ENCODE measurements at places on chromosomes 6 and 20.

DNA sequence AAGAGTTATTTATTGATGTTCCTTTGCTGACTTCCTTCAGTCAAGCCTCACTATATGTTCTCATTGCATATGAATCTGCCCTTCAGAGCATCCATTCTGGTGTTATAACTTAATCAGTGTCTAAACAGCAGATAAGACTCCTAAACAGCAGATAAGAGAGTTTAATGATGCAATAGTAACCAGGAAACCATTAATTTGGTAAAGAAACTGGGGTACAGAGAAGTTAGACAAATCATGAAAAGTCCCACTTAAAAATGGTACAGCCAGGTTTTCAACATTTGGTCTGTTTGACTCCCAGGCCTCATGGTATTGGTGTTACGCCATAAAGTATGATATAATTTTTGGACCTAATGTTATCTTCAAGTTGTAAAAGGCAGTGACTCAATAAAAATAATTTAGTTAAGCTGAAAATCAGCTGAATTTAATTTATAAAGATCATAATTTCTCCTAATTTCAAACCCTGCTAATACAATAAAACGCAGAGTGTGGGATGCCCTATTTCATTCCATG, 127.4 kb upstream of the DST start:
- DNase-seq = no peak

GRCh38 chr6:43093436-43094289, 17.5 kb downstream of the PTK7 start:
- peak; percentile 64 for DNase-seq

DNA sequence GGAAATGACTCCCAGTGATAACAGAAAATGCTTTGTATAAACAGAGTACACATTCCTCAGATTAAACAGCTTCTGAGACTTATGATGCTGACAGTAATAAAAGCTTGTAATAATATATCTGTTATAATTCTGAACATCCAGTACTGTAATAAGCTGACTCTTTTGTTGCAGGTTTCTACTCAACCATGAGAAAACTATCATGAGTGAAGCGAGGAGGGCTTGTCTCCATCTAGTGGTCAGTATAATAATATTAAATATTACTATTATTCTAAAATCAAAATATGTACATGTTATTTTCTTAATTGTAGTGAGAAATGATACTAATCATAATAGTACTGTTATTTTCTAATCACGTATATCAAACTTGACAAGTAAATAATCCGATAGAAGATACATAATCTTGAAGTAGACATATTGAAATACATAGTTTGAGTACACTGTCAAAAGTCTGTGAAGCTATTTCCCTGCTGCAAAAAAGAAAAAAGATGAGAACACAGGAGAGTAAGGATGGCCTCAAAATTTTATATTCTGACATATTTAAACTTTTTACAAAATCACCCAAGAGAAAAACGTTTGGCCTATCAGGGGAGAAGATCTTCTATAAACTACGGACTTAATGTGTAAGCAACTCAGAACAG, 183.1 kb downstream of the MOXD1 start:
- no peak for DNase-seq

GRCh38 chr6:118905851-118906250, 11.9 kb downstream of the ASF1A start:
- no peak for DNase-seq

- no peak for DNase-seq
Measured at GRCh38 chr6:138671351-138671750, 102.2 kb upstream of the CCDC28A start.

DNA sequence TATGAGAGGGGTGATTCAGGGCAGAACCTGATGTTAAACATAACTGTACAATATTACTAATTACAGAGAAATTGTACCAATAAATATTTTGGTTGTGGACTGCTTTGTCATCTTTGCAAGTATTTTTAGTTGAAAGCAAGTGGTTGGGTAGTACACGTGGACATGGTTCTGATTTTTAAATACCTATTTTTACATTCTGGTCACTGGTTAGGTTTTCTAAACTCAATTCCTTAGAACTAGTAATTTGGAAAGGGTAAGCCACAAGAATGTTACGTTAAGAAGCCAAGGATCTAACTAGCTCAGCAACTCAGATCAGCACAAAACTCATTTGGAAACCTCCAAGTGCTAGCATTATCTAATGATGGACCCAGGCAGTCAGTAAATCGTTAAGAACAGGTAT, 2.7 kb downstream of the EPB41L2 start:
- no peak for DNase-seq

- DNase-seq = no peak
Measured at GRCh38 chr6:141677598-141678211, 455.0 kb upstream of the GJE1 start.

GRCh38 chr6:15338476-15338875, 92.6 kb downstream of the JARID2 start:
- no peak for DNase-seq

GRCh38 chr6:148503703-148504102, 161.1 kb downstream of the SASH1 start:
- DNase-seq = no peak

- no peak for DNase-seq
Measured at GRCh38 chr6:108463784-108464183, 96.9 kb upstream of the FOXO3 start.

- DNase-seq = no peak
Measured at GRCh38 chr6:125356884-125357283, 55.1 kb upstream of the HDDC2 start.

DNA sequence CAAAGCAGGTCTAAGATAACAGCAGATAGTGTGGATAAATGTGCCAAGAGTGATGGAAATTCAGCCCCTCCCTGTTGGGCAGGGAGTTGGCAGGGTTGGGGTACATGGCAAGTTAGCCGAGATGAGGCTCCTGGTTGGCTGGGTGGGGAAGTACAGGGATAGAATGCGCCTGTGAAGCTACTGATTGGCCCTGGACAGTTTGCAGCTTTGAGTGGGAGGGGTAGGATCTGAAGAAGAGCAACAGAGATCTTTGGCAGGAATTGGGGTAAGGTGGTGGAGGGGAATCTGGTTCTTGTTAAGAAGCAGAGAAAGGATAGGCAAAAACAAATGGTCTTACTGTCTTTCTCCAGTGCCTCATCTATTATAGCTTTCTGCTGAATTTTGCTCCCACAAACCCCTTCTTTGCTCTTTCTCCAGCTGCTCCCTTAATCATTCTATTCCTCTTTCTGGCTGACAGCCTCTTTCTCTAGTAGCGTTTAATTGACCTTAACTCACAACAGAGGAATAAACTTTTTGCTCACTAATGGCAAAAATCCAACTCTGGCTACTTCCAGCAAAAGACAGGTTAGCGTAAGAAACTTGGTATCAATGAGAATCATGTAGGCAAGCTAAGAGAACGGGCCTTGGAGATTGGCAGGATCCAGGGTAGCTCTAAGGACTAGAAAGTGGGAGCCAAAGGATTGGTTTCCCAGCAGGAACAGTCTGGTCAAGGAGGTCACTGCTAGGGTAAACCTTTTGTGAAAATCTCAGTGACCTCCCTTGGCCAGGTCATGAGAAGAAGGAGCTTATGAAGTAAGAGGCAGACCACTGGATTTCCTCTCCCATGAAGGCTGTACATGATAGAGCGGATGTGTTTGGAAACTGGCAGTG, 86.3 kb upstream of the CARMIL1 start:
- no peak for DNase-seq

DNA sequence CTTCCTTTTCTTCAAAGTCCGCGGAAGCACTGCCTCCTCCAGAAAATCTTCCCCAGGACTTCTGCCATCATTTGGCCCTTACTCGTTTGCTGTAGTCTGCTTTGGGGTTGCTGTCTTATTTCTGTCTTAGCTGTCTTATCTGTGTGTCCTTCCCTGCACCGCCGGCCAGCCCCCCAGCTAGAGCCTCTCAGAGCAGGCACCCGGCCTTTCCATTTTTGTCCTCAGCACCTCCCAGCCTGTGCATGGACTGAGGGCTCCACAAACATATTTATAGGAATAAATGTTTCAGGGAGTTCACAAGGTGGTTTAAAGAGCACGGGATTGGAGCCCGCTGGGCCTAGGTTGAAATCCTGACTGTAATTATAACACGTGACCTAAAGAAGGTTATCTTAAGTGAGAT, 8.1 kb downstream of the GLP1R start:
- DNase-seq = no peak

GRCh38 chr20:1569415-1569881, 11.9 kb upstream of the SIRPD start:
- no peak for DNase-seq

Data from Panc1 (cell line).